ENCODE measurements at places on chromosomes 7 and 10.

- DNase-seq: peak; percentile 40
Observed at GRCh38 chr10:12051241-12051640, 8.6 kb upstream of the UPF2 start.

GRCh38 chr10:7302392-7302906, 108.4 kb downstream of the SFMBT2 start:
- DNase-seq: peak; percentile 56

DNA sequence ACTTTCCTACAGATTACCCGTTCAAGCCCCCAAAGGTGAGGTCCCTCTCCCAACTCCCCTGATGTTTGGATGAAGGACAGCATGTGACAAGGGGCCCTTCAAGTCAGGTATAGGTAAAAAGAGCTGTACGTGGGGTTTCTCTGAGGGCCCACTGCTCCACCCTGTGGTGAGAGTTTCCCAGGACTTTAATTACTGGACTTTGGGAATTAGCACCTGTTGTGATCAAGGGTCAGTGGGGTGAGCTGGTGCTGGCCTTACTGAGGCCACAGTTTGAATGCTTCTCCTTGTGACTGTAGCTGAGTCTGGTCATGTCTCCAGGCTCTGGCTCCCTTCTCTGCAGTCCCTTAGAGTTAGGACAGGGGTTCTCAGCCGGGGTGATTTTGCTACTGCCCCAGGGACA, 16.8 kb downstream of the UBE2D4 start:
- DNase-seq: no peak

- no peak for DNase-seq
Observed at GRCh38 chr7:108037140-108037539, 34.2 kb upstream of the LAMB1 start.

DNA sequence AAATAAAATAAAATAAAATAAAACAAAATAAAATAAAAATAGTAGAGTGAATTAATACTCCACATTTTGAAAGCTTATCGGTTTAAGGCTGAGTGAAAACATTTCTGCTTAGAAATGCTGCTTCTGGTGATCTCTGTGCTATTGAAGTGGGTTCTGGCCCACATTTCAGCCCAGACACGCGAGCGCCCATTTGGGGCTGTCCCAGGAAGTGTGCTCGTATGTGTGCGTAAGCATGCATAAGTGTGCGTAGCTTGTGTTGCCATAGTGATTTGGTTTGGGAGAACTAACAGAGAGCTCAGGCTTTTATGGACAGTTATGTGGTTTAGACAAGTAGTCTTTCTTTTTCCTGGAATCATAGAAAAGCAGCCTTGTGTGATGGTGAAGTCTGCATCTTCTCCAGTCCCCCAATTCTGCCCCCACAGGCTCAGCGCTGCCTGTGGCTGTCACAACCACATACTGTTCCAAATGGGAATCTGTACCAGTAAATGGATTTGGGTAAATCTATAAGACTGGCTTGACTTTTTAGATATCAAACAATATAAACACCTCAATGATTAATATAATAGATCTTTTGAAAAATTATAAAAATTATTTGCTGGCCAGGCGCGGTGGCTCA, 29.8 kb upstream of the PURB start:
- no peak for DNase-seq

- no peak for DNase-seq
Observed at GRCh38 chr7:7054252-7054830, 128.0 kb upstream of the C1GALT1 start.

DNA sequence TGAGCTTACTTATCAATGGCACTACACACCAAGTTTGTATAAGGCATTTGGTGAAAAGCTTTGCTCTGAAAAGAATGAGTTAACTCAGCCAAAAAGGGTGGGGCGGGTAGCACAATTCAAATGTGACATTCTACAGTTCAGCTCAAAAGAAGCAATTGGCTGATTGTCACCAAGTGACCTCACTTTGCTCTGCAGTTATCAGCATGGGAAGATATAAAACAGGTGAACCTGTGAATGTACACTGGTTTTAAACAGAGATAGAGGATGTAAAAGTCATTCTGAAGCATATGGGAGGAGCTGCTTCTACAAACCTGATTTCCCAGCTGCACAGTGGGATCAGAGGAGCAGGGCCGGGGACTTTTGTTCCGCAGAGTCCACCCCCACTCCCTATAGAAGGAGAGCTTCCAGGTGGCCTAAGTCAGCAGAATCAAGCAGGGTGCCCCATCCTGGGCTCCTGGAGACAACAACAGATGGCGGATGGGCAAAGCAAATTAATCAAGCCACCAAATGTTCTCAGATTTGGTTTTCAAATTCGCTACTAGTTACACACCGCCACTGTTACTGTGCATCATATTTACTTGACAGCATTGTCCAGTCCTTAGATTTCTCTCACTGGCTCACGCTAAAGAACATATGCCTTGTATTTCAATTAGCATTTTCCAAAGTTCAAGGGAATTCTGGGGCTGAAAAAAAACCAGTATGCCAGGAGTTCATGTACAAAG, 27.5 kb upstream of the NPVF start:
- no peak for DNase-seq
